ENCODE measurements at places on chromosomes 11 and 22.

DNA sequence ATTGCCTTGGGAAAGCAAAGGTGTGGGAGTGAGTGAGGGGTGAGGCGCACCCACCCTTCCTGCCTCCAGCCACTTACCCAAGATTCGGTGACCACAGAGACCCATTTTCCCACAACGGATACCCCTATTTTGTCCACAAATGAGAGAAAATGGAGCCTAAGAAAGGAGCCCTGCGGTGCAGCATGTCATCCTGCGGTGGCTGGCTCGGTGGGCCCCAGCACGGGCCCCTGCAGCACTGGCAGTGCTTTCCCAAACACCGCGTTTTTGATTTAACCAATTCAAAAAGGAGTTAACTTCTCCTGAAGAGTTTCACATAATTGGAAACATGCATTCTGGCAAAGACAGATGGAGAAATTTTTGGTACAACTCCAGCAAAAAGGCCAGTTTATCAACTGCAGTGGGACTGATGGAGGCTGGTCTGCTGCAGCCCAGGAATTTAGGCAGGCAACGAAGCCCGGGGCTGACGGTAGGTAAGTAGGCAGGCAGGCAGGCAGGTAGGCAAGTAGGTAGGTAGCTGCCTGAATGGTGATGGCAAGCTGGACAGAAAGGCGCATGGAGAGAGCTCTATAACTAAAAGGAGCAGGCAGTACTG, 84.2 kb downstream of the FDX1 start:
- no peak for DNase-seq

GRCh38 chr22:39728236-39728860, 157.8 kb downstream of the CACNA1I start:
- DNase-seq: no peak

GRCh38 chr11:7332451-7332850, 80.7 kb downstream of the SYT9 start:
- no peak for DNase-seq

GRCh38 chr22:36395915-36396314, 8.1 kb upstream of the MYH9 start:
- DNase-seq: no peak

- no peak for DNase-seq
Observed at GRCh38 chr11:16191212-16191867, 165.0 kb downstream of the SOX6 start.

DNA sequence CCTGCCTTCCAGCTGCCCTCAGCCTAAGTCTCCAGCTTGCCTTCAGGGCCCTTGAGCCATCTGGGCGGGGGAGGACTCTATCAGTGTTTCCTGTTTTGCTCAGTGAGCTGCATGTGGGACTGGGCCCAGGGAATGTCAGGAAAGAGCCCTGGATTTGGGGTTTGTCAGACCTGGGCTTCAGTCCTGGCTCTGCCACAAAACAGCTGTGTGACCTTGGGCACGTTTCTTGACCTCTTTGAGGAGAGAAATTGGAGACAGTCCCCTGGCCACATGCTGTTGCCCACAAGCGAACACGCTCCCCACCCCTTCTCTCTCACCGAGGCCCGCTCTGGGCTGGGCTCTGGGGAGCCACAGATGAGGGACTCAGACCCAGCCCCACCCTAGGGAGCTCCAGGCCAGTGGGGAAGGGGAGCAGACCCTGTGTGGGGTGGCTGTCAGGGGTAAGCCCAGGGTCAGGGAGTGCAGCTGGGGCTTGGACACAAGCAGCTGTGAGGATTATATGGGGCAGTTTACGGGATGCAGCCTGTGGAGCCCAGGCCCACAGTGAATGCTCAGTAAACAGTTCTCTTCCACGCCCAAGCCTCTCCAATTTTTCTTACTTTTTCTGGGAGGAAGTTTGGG, 12.3 kb downstream of the MYO7A start:
- DNase-seq: no peak

DNA sequence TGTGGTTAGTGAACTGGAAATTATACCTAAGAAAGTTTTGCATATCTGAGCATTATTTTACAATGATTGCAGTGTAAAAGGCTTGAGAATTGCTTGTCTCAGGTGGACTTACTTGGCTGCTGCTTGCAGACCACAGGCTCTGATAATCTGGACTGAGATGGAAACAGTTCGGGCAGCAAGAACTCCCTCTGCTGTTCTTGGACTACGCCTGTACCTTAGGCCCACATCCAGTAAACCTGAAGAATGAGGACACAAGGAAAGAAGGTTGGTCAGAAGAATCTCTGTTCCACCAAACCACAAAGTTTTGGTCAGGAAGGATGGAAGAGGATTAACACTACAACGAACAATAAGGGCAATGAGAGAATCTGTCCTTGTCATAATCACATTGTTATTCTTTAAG, 80.1 kb downstream of the C2CD3 start:
- DNase-seq: peak; percentile 5

GRCh38 chr11:67631853-67632174, 2.1 kb upstream of the NUDT8 start:
- no peak for DNase-seq

DNA sequence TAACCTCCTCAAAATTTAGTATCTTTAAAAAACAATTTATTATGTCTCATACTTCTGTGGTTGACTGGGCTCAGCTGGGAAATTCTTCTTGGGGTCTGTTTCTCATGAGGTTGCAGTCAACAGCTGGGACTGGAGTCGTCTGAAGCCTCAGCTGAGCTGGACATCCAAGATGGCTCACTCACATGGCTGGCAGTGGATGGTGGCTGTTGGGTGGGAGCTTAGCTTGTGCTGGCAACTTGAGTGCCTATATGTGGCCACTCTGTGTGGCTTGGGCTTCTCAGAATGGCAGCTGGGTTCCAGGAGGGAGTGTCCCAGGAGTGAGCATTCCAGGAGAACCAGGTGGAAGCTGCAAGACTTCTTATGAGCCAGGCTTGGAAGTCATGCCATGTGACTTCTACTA, 13.2 kb downstream of the THY1 start:
- no peak for DNase-seq

DNA sequence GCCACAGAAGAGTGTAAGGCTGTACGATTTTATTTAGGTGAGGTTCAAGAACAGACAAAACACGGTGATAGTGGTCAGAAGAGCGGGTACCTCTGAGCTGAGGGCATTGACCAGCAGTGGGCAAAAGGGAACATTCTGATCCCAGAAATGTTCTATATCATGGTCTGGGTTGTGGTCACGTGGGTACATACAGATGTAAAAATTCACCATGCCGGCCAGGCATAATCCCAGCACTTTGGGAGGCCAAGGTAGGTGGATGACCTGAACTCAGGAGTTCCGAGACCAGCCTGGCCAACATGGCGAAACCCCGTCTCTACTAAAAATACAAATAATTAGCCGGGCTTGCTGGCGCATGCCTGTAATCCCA, 31.1 kb upstream of the GCAT start:
- no peak for DNase-seq

DNA sequence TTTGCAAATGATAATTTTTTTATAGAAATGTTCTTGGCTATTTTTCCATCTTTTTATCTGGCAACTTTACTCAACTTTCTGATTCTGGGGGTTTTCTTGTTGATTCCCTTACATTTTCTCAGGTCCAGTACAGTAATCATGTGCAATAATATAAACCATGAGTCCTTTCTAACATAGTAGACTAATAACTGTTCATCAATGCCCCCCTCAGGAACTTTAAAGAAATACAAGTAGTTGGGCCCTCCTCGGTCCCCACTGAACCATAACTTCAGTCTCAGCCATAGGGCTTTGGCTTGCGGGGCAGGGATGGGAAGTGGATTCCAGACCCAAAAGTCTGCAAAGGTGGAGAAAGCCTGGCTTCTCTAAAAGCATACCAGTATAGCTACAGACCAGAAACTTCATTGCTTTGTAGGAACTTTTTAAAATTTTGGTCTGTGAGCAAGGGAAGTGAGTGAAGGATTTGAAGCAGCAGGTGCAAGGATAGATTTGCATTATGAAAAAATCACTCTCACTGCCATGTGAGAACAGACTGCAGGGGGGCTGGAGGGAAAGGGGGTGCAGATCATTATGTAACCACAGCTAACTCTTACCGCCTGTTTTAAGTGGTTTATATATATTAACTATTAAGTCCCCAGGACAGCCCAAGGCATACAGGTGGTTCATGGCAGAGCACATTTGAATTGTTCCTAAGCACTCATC, 10.4 kb upstream of the TUB start:
- DNase-seq: no peak

- DNase-seq: no peak
Observed at GRCh38 chr11:24070435-24070834, 426.4 kb upstream of the LUZP2 start.

GRCh38 chr11:121625777-121626506, 173.2 kb upstream of the SORL1-AS1 start:
- no peak for DNase-seq

DNA sequence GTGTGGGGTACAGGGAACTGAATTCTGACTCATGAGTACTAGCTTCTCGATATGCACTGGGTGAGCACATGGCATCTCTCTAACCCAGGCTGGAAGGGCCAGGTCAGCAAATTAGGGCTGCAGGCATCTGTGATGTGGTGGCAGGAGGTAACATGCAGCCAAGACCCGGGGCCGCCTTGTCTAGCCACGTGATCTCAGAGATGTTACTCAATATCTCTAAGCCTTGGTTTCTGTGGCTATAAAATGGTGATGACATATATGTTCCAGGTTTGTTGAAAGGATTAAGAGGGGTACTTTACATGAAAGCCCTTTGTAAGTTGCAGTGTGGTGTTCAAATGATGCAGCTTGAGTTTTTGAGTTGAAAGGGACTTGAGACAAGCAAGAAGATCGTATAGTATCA, 3.2 kb downstream of the ST14 start:
- no peak for DNase-seq

- no peak for DNase-seq
Observed at GRCh38 chr11:86559311-86559945, 113.0 kb downstream of the ME3 start.

DNA sequence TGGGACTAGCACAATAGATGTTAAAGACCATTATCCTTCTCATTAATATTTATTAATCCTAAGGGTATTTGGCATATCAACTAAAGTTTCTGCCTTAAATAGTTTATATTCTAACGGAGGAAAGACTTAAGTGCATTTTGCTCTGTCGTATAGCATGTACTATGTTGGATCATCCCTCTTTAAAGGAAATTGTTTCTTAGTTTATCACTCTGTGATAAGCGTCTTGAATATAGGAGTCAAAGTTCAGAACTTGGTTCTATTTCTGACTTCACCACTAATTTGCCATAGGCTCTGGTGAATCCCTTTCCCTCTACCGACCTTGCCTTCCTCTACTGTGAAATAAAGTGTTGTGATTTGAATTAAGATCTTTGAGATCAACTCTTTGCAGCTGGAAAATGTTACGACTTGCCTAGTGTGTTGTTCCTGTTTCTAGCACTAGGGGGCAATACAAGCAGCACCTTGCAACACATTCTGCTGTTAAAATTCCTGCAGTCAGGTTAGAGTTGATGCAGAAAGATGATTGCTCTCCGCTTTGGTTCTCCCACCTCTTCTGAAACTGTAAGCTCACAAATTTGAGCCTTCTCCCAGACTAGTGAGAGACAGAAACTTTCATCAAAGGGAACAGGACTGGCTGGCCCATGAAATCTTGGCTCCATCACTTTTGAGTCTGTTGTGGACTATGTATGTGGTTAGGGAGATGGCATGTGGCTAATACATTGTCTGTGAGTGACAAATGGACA, 27.8 kb upstream of the ZNRF3 start:
- peak; percentile 53 for DNase-seq

GRCh38 chr11:110470716-110471115, 41.0 kb downstream of the FDX1 start:
- DNase-seq: no peak

GRCh38 chr11:14417186-14417585, 58.2 kb upstream of the RRAS2 start:
- no peak for DNase-seq

GRCh38 chr22:28297504-28297903, 378.4 kb upstream of the PITPNB start:
- DNase-seq: no peak

DNA sequence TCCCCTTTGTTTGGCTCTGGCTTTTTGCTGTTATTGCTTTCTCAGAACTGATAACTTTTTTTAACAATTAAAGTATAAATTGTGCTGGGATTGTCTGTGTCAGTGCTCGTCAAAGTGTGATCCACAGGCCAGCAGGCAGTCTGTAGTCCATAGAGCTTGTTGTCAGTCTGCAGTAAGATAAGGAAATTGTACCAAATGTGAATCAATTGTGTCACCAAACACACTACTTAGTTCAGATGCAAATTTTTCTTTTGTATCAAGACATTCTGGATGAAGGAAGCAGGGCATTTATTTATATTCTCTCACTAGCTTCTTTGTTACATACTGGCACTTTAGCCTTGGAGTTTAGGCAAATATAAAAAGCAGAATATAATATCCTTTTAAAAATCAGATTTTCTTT, 121.0 kb downstream of the WNT11 start:
- DNase-seq: no peak

DNA sequence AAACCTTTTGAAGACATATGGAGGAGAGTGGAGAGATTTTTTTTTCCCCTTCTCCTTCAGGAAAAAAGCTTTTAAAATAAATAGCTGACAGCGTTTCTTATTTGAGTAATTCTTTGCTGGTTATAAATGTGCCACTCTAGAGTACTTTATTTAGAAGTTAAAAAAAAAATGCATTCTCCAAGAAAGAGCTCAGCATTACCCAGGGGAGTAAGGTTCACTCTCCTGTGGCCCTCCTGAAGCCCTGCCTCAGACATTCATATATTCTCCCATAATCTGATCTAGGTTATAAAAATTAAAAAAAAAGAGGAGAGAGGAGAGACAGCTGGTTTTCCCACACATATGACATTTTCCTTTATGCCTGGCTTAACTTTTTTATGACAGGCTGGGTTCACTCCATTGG, 545.2 kb upstream of the CADM1 start:
- no peak for DNase-seq

- no peak for DNase-seq
Observed at GRCh38 chr11:33444835-33445594, 187.8 kb downstream of the HIPK3 start.

DNA sequence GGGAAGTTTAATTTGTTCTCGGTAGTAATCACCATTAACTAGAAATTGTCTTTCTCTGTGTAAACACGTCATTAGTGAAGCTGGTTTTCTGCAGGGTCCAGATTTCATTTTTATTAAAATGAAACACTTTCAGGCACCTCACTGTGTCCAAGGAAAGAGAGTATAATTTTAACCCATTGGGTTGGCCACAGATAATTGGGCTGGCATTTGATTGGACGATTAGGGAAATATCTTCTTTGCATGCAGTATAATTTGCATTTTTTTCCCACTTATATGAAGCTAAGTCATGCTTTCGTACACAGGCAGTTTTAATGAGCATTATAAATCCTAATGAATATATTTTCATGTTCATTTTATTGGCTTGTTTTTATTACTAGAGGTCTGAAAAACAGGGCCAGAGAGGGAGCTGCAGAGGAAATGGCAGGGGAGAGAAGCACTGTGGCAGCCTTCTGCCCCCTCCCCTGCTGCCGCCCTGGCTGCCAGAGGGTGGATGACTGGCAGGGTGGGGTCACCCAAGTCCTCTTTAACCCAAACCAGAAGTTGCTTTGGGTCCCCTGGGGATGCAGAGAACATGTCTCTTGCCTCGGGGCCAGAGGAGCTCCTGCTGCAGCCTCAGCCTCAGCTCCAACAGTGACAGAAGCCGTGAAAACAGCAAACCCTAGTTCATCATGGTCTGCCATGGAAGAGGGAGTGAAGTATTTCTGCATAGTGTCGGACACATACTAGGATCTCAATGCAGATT, 93.9 kb downstream of the PKNOX2 start:
- DNase-seq: no peak
